Esophagus squamous epithelium (tissue), 5 donors: ENCODE measurements at places on chromosomes 4 and X. TPM values are rescaled to one million over a fixed set of nuclear protein-coding genes. Genes with fewer than 3 reads are reported as not detected.

PUDP gene
- 10.4 TPM for total RNA-seq

GRCh38 chr4:181911420-181911819 lies 331.8 kb upstream of the TENM3 start:
- no peak overlapping the region for H3K27ac ChIP-seq
- H3K27me3 ChIP-seq: no peaks in the 10 kb centered on the region
- no peaks in the 10 kb centered on the region for H3K36me3 ChIP-seq
- no peak overlapping the region for H3K4me3 ChIP-seq
- no peak for DNase-seq

DNA sequence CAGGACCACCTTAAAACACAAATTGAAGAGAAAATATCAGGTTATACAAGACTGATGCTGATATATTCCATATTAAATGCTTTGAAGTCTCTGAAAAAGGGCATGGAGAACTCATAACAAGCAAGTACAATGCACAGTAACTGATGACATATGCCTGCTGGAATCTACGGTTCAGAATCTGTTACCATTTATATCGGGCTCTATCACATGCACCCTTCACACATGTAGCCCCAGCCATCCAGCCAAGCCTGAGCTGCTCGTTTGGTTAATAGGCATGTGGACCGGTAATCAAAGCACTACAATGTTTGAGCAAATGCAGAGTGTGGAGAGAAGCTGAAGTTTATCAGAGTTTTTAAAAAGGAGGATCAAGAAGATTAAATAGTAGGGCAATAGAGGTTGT lies 11.8 kb downstream of the COMMD8 start:
- no peaks in the 10 kb centered on the region for H3K36me3 ChIP-seq
- H3K4me1 ChIP-seq: no peaks in the 10 kb centered on the region
- no peak for DNase-seq
- no peaks in the 10 kb centered on the region for H3K27me3 ChIP-seq

- H3K4me1 ChIP-seq: no peaks in the 10 kb centered on the region
- DNase-seq: no peak
- H3K4me3 ChIP-seq: no peak overlapping the region
- H3K27me3 ChIP-seq: no peaks in the 10 kb centered on the region
- H3K27ac ChIP-seq: no peak overlapping the region
- no peaks in the 10 kb centered on the region for H3K36me3 ChIP-seq
Observed at GRCh38 chrX:39555431-39555830, 542.3 kb downstream of the BCOR start.

DNA sequence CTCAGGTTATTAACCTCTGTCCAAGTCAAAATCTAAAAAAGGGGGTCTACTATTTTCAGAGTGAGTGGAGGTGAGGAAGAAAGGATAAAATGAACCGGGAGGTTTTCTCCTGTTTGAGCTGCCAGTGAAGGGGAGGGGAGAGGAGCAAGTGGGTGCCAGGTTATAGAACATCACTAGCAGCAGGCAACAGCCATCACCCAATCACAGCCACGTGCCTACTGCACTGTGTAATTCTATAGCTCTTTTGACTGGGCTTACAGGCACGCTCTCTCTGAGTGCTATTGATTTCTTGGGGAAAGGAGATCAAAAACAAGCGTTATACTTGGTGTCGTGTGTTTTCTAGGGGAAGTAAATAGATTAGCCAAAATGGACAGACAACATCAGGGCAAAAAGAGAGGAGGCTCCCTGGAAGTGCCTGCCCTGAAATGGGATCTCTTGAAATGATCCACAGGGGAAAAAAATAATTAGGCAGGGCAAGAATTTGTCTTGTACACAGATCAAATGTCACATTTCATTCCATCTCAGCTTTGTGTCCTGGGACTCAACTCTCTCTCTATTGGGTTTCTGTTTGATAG lies 300.5 kb upstream of the LCORL start:
- no peak overlapping the region for H3K4me3 ChIP-seq
- no peaks in the 10 kb centered on the region for H3K36me3 ChIP-seq
- DNase-seq: no peak
- peaks cover 8% of the 10 kb centered on the region for H3K4me1 ChIP-seq

- H3K27me3 ChIP-seq: no peaks in the 10 kb centered on the region
- no peak overlapping the region for H3K27ac ChIP-seq
- no peaks in the 10 kb centered on the region for H3K36me3 ChIP-seq
- no peaks in the 10 kb centered on the region for H3K4me1 ChIP-seq
- no peak for DNase-seq
Observed at GRCh38 chrX:56943264-56943663, 52.1 kb downstream of the SPIN3 start.

GRCh38 chrX:111823128-111823527 lies 52.9 kb upstream of the TRPC5OS start:
- no peak overlapping the region for H3K27ac ChIP-seq
- H3K27me3 ChIP-seq: peaks cover 4% of the 10 kb centered on the region
- H3K4me3 ChIP-seq: no peak overlapping the region
- no peak for DNase-seq
- H3K36me3 ChIP-seq: no peaks in the 10 kb centered on the region

GRCh38 chrX:11733614-11734013 lies 24.4 kb upstream of the MSL3 start:
- no peaks in the 10 kb centered on the region for H3K27me3 ChIP-seq
- no peak overlapping the region for H3K27ac ChIP-seq
- H3K36me3 ChIP-seq: no peaks in the 10 kb centered on the region

DNA sequence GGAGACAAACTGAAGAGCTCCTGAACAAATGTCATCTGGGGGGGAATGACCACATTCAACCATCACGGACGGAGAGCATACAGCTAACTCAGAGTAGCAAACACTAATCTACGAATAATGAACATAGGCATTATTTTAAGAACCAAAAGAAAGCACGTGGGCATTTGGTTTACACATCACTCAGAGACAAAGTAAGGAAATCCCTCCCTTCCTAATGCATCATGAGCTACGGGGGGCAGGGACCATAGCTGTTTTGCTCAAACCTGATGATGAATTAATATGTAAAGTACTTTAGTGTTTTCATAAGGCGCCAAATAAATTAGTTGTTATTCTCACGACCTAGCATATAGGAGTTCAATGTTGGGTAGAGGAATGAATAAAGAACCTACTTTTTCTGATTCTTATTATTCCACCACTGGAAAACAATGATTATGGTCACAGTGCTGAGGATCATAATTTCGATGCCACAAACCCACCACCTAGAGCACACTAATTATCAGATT lies 11.7 kb upstream of the TMEM156 start:
- peak overlapping the region; percentile 96 for H3K4me3 ChIP-seq
- no peak for DNase-seq
- H3K27me3 ChIP-seq: no peaks in the 10 kb centered on the region
- peaks cover 25% of the 10 kb centered on the region for H3K4me1 ChIP-seq
- H3K36me3 ChIP-seq: no peaks in the 10 kb centered on the region
